ENCODE measurements at places on chromosomes 11 and 22. TPM values are rescaled to one million over a fixed set of nuclear protein-coding genes. Genes with fewer than 3 reads are reported as not detected.
A peak's percentile ranks its signal among the peaks of the same experiment; 100 is the strongest.

- no peak for DNase-seq
These were observed 110.3 kb downstream of the ARHGAP20 start for GRCh38 chr11:110601936-110602335.

- DNase-seq: no peak
These were observed 1.9 kb upstream of the SMTN start for GRCh38 chr22:31079095-31079642.

DNA sequence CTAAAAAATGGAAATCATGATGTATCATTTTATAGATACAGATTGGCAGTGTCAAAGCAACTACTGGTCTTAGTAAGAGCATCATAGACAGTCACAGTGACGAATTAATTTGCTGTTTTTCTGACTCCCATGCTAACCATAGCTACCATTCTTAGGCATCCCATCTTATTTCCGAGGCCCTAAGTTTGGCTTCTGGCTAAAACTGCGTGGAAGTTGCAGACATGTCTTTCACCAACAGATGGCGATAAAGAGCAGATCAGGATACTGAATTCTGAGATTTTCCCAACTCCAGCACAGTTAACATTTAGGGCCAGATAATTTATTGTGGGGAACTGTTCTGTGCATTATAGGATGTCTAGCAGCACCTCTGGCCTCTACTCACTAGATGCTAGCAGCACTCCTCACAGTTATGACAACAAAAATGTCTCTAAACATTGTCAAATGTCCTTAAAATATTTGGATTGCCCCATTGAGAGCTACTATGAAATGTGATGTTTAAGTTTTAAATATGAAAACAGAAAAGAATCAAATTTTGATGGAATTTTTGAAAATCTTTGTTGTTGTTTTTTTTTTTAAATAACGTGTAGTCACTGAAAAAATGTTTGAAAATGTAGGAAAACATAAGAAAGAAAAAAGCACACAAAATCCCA, 16.3 kb downstream of the OR2AG2 start:
- no peak for DNase-seq

- no peak for DNase-seq
These were observed 1.9 kb downstream of the RPLP2 start for GRCh38 chr11:811446-812245.

DNA sequence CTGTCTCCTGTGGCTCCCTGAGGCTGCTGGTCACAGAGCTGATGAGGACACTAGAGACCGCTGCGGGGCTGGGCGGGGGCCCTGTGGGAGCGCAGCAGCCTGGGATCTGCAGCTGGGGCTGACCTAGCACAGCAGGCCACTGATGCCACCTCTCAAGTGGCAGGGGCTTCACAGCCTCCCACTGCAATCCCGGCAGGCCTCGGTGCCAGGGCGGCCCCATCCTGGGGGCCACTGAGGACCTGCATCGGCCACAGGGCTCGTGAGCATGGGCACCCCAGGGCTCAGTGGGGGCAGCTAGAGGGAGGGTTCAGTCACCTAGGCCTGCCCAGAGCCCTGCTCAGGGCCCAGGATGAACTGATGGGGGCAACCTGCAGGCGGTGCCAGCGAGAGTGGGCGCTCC, 14.6 kb upstream of the CCDC188 start:
- DNase-seq: no peak

DNA sequence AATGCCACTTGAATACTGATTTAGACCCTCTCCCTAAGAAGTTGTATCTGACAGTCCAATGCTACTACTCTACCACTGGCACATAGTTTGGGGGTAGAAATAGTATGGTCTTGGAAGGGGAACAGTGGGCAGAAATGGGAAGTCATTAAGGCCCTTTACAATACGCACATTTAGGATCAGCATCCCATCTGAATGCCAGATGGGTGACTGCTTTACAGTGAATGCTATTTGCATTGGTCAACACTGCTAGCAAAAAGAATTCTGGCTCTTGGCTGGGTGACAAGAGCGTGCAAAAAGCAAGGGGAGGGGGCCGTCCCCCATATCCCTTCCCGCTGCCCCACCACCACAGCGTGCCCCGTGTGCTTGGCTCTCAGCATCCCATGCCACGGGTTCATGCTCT, 104.7 kb upstream of the BID start:
- DNase-seq: no peak

DNA sequence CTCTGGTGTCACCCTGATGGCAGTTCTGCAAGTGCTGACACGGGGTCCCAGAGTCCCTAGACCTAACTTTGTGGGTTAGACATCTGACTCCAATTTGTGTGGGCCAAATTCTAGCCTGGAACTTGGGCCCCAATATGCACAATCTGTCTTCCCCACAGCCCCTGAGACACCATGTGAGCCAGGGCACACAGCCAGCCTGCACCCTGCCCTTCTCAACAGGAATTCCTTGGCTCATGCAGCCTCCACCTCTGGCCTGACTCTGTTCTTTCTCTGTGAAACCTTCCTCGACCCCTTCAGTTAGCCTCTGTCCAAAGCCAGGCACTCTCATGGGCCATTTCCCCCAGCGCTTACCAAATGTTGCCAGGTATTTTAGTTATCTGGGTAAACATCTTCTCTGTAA, 59.1 kb upstream of the POU2AF1 start:
- no peak for DNase-seq

DNA sequence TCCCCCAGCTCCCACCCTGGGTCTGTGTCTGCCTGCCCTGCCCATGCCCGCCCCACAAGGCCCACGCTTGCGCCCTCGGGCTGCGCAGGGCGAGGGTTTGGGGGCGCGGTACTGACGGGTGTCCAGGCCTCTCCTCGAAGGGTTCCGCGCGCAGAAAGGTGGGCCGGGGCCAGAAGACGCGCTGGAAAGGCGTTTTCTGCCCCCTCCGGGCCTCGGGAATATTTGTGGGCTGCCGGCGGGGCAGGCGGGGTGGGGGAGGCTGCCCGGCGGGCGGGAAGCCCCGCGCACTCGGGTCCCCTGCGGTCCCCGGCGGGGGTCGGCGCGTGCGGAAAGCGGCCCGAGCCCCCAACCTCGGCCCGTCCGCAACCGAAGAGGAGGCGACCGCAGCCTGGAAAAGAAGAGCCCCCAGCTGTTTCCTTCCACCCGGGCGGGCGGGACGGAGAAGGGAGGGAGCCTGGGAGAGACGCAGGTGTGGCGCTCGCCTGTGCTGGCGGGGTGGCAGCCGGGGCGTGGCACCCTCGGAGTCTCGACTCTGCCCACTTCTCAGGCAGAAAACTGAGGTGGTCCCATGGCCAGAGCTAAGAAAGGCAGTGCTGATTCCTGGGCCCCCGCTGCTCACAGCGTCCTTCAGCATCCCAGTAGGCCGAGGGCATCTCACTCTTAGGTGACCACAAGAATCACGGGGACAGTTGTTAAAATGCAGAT, 59.0 kb downstream of the THAP12 start:
- no peak for DNase-seq

DNA sequence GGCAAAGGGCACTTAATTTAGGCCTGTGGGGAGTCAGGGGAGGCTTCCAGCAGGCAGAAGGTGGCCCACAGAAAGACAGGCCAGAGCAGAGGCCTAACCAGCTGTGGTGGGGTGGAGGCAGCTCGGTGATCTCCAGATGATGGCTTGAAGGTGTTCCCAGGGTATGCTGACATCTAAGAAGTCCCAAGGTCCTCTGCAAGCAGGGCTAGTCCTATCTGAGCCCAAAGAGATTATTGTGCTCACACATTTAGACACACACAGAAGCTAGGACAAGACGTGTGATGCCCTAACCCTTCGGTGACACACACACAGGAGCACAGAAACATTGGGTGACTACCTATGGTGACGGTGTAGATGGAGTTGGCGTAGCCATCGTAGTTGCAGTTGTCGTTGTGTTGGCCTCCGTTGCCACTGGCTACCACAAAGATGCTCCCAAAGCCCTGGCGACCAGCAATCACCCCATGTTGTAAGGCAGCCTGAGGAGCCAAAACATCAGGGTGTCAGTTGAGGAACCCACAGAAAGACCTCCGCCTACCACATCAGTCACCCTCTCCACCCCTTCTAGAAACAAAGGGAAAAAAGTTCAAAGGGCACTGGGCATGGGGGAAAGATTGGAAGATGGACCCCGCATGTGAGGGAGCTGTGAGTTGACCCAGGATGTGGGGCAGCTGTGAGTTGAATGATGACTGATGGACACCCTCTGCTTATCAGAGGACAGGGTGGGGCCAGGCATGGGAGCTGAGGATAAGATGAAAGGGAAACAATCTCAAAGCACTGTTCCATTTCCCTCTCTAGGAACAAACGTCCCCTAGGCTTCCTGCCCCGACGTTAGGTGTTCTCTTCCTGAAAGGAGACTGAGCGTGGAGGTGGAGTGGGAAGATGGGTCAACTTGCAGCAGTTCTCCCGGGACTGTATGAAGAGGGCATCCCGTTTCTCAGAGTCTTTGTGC, 7.9 kb downstream of the PCSK7 start:
- no peak for DNase-seq

GRCh38 chr11:124415356-124415923, 9.2 kb downstream of the OR8B4 start:
- no peak for DNase-seq

Gene UBQLN3
- not detected for total RNA-seq

Gene SCGB1D4
- total RNA-seq: not detected

DNA sequence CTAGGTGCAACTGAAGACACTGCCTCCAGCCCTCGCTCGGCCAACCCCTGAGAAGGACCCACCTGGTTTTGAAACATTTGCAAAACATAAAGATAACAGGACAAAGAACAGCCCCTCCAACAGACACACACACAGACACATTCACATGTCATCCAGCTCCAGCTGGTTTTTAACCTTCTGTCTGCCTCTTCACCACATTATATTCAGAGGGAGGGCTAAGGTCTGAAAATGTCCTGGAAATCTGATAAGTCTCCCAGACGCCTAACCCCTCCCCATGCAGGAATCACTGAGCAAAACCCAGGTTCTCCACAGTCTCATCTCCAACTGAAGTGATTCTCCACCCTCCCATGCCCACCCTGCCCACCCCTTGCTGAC, 29.4 kb downstream of the PACSIN2 start:
- no peak for DNase-seq

Gene ZP1
- total RNA-seq: not detected

- no peak for DNase-seq
These were observed 11.2 kb downstream of the MAJIN start for GRCh38 chr11:64960719-64961118.

DNA sequence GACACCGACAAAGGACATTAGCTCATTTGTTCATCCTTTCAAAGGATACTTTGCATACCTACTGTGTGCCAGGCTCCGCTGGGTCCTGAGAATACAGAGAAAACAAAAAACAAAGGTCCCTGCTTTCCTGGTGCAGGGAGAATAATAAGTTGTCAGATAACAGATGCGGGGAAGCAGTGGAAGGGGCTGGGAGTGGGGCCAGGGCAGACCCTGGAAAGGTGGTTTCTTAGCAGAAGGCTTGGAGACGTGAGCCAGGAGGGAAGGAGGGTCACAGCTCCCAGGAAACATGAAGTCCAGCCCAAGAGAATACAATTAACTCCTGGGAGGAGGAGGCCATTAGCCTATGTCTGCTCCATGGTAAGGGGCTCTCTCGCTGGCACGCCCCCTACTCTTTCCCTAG, 9.8 kb upstream of the ANO1 start:
- DNase-seq: no peak

GRCh38 chr22:42066126-42066761, 4.4 kb downstream of the NAGA start:
- DNase-seq: no peak

- DNase-seq: peak; percentile 87
These were observed 3.7 kb downstream of the MAFF start for GRCh38 chr22:38205261-38206128.

Gene GRIK4
- 0.22 TPM for total RNA-seq

DNA sequence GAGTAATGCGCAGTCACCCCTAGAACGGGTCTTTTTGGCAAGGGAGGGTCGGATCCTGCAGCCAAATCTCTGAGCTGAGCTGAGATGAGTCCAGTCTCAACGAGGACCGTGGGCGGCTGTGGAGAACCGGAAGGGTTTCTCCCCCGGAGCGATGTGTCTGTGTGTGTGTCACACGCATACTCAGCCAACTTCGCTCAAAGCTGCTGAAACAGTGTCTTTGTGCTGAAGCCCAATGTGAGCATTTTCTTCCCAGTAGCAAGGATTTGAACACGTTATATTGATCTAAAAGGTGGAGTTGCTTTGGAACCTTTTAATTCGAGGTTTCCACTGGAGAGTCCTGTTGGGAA, 1.4 kb upstream of the CELSR1 start:
- DNase-seq: no peak

DNA sequence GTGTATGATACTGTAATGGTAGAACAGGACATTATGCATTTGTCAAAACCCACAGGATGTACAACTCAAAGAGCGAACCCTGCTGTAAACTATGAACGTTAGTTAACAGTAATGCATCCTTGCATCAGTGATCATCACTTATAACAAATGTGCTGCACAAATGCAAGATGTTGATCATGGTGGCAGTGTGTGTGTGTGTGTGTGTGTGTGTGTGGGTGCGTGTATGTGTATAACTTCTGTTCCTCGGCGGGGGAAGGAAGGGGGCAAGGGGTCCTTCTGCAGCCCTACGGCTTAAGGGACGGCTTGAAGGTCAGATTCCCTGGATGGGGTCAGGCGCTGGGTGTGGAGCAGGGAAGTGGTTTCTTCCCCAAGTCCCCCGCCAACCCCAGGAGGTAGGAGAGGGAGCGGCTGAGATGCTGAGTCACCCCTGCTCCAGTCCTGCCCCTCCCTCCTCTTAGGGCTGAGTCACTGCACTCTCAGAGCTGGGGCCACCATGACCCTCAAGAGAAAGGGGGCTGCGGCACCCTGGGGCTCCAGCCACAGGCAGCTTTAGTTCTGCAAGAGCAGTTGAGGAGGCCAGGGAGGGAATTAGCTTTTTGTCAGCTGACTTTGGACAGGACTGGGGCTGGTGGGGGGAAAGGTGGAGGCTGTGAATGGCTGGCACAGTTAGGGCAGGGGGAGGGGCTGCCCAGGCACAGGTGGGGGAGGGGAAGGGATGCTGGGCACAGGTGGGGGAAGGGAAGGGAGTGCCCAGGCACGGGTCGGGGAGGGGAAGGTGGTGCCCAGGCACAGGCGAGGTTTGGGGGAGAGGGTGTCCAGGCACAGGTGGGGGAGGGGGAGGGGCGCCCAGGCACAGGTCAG, 8.8 kb upstream of the CTSD start:
- DNase-seq: peak; percentile 55

Measured in left ventricle myocardium superior (tissue), 1 donor.